ENCODE measurements at places on chromosomes 7 and 10.
A peak's percentile ranks its signal among the peaks of the same experiment; 100 is the strongest.

- DNase-seq = peak; percentile 44
These were observed 50.4 kb upstream of the EBF3 start for GRCh38 chr10:130014263-130015074.

GRCh38 chr7:84142726-84143125 is 51.9 kb downstream of the SEMA3A start:
- no peak for DNase-seq

DNA sequence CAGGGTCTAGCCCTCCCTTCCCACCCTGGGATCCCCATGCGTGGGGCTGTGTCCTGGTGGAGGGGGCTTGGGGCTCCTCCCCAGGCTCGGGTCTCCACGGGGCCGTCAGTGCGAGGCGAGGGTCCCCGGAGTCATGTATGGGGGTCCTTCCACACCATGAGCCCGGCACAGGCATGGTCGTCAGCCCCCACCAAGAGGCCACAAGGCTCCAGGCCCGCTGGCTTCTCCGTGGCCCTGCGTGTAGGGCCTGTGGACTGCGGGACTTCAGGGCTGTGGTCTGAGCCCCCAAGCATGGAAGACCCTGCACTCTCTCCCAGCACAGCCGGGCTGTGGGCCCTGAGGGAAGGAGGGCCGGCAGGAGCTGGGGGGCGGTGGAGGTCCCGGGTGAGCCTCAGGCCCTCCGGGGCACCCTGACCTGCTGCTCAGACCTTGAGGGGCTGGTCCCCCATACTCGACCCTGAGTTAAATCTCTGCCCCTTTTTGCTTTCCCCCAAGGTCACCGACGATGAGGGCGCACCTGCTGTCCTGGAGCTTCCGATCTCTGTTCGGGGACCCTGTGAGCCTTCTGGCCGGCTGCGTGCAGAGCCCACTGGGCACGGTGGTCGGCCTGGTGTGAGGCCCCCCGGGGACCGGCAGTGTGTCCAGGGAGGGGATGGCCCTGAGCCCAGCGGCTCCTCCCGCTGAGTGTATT is 19.7 kb downstream of the PWWP2B start:
- no peak for DNase-seq

- no peak for DNase-seq
These were observed 56.2 kb upstream of the CACUL1 start for GRCh38 chr10:118810796-118811505.

GRCh38 chr7:139708541-139708940 is 69.3 kb downstream of the HIPK2 start:
- DNase-seq = peak; percentile 54

DNA sequence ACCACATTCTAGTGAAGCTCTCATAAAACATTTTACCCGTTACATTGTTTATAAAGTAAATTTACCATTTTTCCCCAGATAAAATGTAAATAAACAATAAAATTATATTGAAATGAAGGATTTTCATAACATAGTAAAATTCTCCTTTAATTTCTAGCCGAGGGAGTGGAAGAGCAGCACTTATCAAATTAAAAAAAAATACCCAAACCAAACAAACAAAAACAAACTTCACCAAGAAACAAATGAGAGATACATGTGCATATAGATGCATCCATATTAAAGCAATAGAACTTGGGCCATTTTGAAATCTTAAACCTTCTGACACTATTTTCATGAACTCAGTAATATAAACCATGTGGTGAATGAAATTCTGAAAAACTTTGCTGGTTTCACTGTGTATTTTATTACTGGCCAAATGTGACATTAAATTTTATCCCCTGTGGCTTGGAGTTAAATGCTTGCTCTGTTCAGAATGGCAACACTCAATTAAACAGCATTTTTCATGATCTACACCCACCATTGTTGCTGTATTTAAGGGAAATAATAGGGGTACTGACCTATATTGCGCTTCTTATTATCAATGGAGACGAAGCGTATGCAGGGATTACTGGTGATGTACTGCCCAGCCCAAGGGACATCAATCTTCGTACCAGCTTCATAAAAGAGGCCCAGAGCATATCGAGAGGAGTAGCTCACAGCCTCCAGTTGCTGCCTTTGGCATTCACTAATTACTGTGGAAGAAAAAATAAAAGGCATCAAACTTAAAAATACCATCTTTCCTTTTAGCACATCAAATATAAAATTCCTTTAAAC is 220.9 kb downstream of the RNLS start:
- DNase-seq = no peak

DNA sequence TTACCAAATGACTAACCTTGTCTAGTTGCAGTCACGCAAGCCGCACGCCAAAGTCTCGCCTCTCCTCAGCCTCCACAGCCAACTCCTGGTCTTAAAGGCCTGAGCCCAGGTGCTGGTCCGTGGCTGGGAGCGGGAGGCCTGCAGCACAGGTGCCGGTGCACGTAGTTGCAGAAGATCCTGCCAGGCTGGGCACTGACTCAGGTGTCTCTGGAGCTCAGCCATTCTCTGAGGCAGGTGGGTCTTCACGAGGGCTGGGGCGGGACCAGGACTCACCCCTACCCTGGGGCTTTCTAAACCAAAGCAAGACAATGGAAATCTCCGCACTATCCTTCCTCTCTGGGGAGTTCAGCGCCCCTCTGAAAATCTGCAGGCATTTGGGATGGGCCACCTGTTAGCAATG is 216.4 kb downstream of the MLLT10 start:
- no peak for DNase-seq

DNA sequence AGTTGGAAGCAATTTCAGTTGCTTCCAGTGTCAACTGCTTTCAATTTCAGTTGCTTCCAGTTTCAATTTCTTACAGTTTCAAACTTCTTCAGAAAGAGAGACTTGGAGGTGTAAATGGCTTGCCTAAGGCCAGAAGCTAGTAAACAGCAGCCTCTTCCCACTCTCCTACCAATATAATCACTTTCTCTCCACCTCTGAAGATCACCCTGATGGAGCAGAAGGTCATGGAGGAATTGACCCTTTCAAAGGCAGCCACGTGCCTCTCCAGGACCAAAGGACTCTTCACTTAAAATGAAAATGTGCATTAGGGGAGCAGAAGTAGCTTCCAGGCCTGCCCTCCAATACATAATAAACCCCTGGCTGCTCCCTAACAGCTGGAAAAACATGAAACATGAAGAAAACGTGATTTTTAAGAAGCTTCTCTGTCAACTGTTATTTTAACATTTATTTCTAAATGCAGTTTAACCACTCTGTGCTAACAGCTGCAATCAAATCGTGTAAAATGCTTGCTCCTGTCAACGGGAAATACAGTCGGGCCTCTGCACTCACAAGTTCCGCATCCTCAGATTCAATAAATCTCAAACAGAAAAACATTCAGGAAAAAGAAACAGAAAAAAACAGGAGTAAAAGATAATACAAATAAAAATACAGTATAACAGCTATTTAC is 1020.6 kb downstream of the XPNPEP1 start:
- DNase-seq = no peak

DNA sequence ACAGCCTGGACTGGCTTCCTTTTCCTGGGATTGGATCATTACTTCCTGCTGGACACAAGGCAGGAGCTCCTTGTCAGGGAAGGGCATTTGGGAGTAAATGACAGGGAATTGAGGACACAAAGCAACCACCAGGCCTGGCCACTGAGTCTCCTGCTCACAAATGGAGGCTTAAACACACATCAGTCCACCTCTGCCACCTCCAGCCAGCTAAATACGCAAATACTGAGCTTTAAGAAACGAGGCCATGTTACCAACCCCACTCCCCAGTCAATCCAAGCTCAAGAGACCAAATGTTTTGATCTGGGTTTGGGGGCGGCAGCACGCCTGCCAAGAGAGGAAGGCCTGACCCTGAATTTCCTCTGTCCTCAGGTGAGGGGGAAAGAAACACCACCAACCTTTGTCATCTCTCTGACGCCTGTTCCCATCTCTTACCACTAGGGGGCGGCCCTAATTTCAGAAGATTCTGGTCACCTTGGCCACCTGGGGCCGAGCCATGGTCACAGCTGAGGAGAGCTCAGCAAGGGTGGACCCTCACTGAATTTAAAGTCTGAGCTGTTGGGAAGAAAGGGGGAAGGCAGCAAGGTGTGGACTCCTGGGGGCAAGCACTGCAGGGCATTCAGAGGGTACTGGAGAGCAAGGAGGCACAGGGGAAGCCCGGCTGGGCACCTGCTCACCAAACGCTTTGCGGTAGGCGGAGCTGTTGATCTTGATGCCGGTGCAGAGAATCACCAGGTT is 16.5 kb downstream of the AIFM2 start:
- DNase-seq = peak; percentile 28

DNA sequence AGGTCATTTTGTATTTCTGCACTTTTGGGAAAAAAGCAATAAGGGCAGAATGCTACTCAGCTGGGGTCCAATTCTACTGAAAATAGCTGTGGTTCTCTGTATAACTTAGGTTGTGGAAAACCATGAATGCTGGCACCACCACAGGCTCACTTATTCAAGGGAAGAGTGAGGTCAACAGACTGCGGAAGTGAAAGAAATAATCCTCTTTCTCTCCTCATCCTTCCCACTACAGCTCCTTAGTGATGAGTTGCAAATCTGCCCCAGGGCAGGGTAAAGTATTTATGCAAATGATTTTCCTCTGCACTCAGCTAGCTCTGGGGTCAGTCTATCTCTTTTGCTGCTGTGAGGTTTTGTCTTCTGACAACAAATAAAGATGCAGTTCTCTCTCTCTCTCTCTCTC is 74.1 kb upstream of the PTPRZ1 start:
- DNase-seq = no peak

DNA sequence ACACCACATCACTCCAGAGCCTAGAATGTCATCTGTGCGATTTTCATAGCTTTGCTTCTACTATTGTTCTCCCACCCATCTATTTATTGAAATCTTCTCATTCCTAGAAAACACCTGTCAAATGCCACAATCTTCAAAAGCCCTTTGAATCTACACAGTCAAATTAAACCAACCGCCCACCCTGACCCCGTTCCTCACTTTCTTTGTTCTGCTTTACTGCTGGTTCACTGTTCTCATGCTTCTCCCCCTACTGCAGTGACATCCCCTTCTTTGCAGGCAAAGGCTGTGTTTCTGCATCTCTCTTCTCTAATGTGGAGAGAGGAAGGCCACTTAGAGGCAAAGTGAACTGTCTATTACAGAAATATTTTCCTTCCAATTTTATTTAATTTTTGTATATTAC is 152.4 kb upstream of the NEBL start:
- DNase-seq = no peak

DNA sequence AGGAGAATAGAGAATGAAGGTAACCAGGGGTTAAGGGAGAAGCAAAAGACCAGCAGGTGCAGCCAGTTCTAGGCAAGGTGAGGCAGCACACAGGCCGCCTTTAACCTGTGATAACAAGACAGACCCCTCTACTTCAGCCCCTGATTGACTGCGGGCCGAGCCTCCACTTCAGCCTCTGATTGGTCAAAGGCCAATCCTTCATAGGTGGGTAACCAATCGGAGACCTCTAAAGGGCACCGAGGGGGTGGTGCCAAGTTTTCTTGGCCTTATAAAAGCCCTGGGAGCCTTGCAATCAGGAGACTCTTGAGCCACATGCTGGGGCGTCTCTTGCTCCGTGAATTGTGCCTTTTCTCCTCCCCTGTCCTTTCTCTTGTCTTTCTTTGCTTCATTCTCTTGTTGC is 98.8 kb downstream of the ELFN1 start:
- no peak for DNase-seq

DNA sequence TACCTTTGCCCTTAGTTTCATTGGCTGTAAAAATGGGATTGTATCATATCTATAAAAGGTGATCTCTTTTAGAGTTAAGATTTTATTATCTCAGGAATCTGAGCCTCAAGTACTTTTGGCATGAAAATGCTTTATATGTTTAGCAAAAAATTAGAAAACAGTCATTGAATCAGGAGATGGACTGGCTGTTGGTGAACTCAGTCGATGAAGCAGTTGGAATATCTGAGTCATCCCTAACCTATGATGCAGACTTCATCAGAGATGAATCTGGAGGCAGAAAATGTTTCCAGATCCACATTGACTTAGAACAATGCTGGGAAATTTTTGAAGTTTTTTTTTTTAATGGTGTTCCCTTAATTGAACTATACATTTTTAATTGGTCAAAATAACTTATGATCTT is 228.5 kb downstream of the SLC25A13 start:
- no peak for DNase-seq

- no peak for DNase-seq
These were observed 194.5 kb upstream of the AHR start for GRCh38 chr7:17103984-17104383.

DNA sequence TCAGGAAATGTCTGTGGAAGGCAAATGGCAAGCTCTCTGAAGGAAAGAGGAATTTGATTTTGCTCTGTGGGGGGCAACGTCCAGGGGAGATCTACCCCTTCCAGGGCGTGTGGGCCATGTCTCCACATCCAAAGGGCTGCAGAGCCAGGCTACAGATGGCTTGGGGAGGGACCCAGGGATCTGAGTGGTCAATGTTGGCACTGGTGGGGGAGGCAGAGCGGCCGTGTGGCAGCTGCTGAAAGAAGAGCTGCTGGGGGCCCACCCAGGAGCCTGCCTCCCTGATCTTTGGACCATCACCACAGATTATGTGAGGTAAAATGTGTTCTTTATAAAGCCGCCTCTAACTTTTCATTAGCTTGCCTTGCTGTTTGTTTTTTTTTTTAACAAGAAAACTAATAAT is 144.1 kb downstream of the HERPUD2 start:
- peak; percentile 52 for DNase-seq

DNA sequence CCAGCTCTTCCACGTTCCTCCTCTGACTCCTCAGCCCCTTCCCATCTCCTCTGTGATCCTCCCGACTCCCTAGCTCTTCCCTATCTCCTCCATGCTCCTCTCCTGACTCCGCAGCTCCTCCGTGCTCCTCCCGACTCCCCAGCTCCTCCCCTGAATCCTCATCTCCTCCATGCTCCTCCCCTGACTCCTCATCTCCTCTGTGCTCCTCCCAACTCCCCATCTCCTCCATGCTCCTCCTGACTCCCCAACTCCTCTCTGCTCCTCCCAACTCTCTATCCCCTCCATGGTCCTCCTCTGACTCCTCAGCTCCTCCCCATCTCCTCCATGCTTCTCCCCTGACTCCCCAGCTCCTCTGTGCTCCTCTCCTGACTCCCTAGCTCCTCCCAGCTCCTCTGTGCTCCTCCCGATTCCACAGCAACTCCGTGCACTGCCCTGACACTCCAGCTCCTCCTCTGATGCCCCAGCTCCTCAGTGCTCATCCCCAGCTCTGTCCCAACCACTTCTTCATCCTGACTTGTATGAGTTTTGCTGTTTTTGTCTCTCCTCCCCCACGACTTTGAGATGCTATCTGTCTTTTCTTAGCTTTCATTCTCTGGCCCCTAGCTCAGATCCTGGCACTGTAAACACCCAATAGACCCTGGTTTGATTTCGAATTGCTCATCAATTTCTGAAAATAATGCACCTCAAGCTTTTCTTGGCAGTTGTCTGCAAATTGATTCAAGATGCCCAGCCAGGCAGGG is 38.3 kb downstream of the OAT start:
- DNase-seq = no peak

DNA sequence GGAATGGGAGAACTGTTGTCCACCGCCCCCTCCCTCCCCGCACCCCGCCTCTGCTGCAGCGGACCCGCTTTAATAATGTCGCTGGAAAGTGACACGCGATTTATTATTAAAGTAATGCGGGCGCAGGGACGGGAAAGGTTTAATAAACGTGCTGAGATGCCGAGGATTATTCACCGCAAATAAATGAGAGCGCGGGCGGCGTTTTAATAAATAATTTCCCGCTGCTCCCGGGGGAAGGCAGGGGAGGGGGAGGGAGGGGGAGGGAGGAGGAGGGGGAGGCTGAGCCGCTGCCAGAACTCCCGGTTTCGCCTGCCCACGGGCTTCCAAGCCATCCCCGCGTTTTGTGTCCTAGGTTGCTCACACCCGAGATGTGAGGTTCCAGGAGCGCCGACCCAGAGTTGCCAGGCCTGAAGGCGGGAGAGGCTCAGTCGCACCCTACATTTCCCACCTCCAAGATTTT is 5.1 kb downstream of the KAZALD1 start:
- peak; percentile 57 for DNase-seq

All from SJCRH30 (cell line).